SK-N-MC (cell line): ENCODE measurements at places on chromosomes 4 and X.

GRCh38 chr4:1183985-1184773, 11.8 kb upstream of the SPON2 start:
- DNase-seq: no peak

GRCh38 chr4:55214172-55214571, 88.8 kb upstream of the KDR start:
- DNase-seq: peak; percentile 24

DNA sequence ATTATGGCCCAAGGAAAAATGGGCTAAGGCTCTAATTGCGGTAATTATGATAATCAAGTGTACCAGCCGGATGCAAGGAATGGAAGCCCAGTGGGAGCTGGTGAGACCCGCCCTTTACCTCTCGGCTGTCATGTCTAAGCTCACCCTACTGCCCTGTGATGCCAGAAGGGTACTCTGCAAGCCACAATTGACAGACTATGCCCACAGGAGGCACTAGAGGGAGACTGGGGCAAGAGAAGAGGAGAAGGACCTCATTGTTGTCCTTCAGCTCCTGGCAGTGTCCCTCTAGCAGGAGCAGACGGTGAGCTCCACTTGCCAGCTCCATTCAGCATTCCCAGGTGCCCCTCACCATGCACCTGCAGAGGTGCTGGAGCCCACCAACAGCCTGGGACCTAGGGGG, 141.8 kb downstream of the SMIM20 start:
- DNase-seq: no peak

- DNase-seq: no peak
Measured at GRCh38 chr4:22090661-22091351, 142.2 kb upstream of the KCNIP4 start.

GRCh38 chr4:40196724-40197281, at the start of gene RHOH:
TSS of gene RHOH (plus strand) at chr4:40197031. CDS start at chr4:40243387, 46,356 bp downstream.
- DNase-seq: no peak

DNA sequence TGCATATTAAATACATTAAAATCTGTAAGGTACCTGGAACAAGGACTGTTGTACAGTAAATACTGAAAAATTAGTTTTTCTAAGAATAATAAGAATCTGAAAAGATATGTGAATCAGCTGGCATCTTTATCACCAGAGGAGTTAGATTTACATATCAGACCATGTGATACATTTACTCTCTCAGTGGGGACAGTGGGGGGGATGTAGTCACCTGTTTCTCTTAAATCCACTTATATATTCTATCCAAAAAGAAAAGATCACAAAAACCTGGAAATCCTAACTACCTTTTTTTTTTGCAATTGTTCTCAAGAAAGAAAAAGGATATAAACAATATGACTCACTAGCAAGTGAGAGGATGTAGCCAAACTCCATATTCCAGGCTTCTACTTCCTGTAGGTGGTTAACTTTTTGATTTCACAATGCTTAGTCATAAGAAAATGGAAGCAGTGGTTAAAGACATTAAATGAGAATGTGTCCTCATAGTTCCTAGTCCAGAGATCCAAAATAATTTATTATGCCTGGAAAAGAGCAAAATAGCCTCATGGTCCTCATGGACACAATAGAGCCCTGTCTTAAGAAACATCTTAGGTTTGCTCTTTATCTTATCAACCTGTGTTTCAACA, 22.5 kb upstream of the MYOZ2 start:
- DNase-seq: no peak

DNA sequence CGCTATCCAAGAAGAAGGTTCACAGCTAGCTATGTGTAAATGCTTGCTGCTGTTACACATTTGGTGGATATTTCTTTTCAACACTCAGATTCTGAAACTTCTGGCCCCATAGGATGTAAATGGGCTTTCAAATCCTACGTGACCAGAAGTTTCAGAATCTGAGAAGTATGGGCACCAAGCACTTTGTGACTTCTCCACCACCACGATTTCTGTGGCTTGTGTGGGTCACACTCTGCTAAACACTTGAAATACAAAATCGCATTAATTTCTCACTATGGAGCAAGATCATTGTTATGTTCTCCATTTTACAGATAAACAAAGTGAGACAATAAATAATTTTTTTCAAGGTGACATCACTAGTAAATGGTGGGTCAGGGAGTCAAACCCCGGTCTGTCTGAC, 259.4 kb upstream of the JADE1 start:
- DNase-seq: no peak

DNA sequence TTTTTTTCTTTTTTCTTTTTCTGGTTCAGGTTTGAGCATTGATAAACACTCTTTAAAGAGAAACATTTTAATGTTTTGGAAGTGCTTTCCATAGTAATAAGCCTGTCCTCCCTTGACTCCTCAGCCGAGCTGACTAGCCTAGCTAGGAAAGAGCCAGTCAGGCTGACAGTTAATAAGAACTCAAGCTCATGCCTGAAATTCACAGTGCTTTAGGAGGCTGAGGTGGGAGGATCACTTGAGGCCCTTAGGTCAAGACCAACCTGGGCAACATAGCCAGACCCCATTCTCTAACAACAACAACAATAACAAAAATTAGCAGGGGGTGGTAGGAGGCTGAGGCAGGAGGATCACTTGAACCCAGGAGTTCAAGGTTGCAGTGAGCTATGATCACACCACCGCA, 53.4 kb upstream of the ZCCHC13 start:
- no peak for DNase-seq

- DNase-seq: no peak
Measured at GRCh38 chrX:39856472-39857121, 241.2 kb downstream of the BCOR start.

DNA sequence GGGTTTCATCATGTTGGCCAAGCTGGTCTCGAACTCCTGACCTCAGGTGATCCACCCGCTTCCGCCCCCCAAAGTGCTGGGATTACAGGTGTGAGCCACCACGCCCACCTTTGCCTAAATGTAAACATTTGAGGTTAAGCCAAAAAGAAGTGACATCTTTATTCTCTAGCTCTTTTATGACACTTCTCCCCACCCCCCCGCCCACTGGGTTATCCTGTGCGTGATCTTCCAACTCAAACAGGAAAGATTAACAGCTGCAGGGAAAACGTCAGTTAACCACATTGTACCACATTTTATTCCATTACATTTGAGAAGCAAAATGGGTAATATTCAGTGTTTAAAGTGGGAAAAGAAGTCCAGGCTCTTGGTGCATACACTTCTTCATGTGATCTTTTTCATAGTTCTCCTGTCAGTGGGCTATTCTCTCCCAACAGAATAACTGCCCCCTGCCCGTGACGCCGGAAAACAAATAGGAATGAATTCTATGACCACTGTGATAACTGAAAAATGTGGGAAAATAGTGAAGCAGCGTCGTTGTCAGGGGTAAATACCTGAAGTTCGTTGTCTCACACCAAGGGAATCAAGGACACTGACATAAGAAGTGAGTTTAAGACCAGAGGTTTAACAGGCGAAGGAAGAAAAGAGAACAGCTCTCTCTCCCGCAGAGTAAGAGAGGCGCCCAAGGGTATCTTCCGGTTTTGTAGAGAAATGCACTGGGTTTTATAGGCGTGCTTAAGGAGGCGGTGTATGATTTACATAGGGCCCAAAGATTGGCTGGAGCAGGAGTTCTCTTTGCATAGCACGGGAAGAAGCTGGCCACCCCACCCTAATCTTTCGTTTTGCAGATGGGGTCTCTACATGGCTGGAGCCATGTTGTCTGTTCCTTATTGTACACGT, 9.7 kb upstream of the SRD5A3 start:
- peak; percentile 77 for DNase-seq

GRCh38 chrX:107711521-107712181, 63.9 kb downstream of the TSC22D3 start:
- DNase-seq: no peak

DNA sequence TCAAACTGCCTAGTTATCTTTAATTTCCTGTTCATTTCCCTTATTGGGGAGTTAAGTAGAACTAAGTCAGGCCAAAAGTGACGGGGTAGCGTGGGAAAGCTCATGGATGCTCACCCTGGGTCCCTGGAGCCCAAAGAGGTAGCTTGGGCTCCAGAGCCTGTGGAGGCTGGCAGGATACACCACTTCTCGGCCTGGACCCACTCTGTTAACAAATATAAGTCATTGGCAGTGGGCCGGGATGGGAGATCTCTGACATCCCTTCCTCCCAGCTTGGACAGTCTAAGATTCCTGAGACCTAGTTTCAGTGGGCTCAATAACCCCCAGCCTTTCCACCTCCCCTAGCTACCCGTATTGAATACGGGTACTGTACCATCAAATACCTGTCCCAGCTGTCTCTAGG, 106.1 kb downstream of the EFNB1 start:
- no peak for DNase-seq

DNA sequence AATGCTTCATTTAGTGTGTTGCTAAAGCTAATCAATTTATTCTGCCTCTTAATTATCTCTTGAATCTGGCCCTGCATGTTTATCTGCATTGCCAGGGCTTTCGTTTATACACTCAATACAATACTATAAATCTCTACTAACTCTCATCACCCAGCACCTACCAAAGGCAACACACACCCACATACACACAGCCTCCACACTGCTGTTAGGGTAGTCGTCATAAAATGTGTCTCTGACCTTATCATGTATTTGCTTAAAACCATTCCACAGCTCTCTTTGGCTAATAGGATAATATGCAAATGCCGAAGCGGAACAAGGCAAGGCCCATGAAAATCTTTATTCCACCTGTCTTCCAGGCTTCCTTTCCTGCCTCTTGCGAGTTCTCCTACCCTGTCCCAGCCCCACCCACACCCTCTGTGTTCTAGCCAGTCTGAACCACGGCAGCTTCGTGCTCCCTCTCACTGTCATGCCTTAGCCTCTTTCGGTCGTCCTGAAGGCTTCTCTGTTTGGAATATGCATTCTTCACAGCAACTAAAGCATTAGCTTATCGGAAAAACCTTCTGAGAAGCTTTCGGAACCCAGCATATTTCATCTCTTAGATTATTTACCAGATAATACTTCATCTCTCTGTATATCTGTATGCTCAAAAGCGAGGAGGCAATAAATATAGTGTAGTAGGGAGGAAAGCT, 333.5 kb downstream of the TENM3 start:
- DNase-seq: no peak

GRCh38 chrX:4844376-4844775, 1130.9 kb upstream of the PRKX start:
- DNase-seq: no peak

DNA sequence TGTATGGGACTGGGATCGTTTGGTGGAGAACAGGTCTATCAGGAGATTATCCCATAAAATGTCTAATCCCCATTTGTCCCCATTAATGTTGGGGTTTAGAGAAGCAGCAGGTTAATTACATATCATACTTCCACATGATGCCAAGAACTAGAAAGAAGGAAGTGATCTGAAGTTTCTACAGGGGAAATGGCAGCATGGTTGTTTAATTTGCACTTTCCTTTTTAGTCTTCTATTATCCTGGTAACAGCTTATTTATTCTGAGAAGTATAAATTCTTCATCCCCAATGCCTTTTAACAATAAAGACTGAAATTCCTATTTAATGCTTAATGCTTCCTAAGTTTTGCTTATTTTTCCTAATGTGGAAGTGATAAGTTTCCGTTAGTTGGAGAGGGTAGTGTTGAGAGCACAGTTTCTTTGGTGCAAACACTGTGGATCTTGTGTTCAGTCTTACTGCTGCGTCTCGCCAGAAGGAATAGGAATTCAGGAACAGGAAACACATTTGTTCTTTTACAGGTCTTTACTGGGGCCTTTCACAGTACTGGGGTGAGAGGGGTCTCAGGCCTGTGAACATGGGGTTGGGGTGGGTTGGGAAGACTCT, 59.5 kb upstream of the TADA2B start:
- no peak for DNase-seq

DNA sequence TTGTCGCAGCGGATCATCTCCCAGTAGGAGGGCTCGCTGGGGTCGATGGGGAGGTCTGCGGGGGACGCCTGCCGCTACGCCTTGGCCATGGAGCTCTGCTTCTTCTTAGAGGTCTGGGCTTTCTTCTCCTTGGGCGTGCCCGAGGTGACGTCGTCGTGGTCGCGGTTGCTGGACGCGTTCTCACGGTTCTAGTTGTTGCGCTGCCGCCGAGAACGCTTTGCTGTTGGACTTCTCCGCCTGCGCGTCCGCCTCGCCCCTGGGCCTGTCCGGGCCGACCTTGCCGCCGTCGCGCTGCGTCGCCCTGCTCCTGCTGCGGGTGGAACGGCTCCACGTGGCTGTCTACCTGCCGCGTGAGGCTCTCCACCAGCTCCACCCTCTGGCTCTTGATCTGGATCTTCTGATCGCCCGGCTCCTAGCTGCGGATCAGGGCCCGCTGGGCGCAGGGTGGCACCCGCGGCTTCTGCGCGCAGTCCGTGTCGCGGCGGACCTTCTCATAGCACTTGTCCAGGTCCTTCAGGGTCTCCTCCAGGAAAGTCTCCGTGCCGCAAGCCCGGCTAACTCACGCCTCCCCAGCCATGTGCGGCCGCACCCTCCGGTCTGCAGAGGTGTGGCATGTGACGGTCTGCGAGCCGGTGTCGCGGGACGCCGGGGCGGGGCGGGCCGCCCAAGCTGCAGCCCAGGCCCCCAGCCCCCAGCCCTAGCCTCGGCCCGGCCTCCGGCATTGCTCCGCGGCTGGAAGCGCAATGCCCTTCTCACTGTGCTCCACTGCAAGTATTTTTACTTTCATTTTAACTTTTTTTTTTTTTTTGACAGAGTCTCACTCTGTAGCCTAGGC, 40.5 kb upstream of the OGT start:
- DNase-seq: no peak

DNA sequence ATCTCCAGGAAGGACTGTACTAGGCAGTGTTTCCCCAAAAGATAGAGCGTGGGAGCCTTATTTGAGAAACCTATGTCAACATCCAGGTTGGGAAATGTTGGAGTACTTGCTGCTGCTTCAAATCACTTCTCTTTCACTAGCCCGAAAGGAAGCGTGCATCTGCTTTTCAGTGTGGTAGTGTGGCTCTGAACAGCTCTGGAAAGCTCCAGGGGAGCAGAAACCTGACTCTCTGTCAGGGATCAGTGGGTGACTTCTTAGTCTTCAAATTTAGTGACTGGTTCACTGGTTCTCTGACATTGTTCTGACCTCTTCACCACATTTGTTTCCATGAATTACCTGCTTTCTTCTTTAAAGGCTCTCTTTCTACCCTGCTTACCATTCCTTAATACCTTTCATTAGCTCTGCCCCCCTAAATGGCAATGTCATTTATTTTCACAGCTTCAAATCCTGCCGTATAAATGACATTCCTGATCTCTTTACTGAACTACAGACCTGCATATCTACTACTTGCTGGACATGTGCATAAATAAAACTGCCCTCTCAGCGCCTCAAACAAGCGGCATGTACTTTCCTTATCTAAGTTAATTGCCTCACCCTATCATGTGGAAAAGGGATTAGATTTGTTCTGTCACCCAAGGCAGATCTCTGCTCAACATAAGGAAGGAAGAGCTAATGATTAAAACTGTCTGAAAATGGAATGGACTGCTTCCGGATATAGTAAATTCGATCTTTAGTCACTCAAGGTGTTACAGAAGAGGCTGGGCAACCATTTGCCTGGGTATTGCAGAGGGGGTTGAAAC, 37.0 kb downstream of the DLG3 start:
- DNase-seq: no peak
